Naive thymus-derived CD4-positive, alpha-beta T cell (primary cell): ENCODE measurements at places on chromosomes 16 and 17.

DNA sequence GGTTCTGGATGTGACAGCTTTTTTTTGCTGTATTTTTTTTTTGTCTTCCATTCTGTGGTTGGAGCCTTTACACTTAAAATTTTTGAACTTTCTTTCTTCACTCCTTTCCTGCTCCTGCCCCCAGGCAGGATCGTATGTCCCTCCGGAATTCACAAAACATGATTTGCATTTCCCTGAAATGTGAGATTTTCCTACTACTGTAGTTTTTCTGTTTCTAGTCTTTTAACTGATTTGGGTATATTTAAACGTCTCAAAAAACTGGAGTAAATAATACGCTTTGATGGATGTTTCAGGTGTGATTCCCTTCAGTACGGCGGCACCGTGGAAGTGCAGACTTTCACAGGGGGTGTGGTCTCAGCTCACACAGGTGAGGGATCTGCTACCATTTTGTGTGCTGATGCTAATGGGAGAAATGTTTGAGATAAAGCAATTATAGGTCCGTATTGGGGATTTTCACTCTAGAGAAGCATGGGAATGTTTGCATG, 686 bp downstream of the SRCAP start:
- no peak for DNase-seq

- no peak for DNase-seq
These were observed 171.6 kb upstream of the RBL2 start for GRCh38 chr16:53262645-53263044.

DNA sequence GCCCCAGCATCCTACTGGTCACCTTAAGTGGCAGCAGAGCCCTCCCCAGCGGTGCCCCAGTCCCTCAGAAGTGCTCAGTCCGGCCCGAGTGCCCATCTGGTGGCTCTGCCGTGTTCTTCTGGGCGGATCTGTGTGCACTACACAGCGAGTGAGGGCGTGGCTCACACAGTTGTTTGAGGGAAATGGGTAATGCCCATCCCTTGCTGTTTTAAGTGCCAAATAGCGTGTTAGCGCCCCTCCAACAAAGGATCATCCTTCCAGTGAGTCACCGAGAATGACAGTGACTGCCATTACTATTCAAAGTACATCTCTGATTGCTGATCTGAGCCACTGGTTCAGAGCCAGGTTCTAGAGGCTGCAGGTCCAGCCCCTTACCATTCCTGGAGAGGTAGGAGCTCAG, 152.0 kb downstream of the LGALS9B start:
- DNase-seq: no peak

GRCh38 chr17:9802294-9802693, 10.9 kb upstream of the DHRS7C start:
- no peak for DNase-seq

DNA sequence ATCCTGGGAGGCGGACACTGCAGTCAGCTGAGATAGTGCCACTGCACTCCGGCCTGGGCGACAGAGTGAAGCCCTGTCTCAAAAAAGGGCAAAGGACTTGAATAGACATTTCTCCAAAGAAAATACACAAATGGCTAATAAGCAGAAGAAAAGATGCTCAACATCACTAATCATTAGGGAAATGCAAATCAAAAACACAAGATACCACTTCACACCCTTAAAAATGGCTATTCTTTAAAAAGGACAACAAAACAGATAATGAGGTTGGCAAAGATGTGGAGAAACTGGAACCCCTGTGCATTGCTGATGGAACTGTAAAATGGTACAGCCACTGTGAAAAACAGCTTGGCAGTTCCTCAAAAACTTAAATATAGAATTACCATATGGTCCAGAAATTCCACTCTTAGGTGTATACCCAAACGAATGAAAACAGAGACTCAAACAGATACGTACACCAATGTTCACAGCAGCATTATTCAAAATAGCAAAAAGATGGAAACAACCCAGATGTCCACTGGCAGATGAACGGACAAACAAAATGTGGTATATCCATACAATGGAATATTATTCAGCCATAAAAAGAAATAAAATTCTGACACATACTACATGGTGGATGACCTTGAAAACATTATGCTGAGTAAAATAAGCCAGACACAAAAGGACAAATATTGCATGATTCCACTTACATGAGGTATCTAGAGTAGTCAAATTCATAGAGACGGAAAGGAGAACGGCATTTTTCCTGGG, 35.5 kb downstream of the BRIP1 start:
- no peak for DNase-seq

DNA sequence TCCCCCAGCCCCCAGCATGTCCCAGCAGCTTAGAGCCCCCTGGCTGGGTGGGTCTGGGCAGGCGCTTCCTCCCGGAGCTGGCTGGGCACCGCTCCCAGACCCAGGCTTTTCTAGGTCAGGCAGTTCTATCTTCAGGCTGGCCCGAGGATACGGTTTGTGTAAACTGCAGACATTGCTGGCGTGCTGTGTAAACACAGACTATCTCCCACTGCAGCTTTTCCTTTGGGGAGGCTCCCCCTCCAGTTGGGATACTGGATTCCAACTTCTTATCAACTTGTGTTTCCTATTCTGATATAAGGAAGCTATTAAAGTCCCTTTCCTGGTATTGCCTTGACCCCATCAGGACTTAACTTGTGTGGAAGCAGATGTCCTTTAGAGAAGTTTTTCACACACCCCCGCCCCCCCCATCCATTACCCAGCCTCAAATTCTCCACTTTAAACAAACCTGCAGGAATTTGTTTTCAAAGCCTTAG, 18.3 kb upstream of the GNA13 start:
- DNase-seq: no peak

GRCh38 chr17:31691251-31691905, 167.7 kb downstream of the COPRS start:
- no peak for DNase-seq

GRCh38 chr16:23175651-23176050, 6.9 kb upstream of the SCNN1G start:
- no peak for DNase-seq
